ENCODE measurements at places on chromosomes 11 and 22.

DNA sequence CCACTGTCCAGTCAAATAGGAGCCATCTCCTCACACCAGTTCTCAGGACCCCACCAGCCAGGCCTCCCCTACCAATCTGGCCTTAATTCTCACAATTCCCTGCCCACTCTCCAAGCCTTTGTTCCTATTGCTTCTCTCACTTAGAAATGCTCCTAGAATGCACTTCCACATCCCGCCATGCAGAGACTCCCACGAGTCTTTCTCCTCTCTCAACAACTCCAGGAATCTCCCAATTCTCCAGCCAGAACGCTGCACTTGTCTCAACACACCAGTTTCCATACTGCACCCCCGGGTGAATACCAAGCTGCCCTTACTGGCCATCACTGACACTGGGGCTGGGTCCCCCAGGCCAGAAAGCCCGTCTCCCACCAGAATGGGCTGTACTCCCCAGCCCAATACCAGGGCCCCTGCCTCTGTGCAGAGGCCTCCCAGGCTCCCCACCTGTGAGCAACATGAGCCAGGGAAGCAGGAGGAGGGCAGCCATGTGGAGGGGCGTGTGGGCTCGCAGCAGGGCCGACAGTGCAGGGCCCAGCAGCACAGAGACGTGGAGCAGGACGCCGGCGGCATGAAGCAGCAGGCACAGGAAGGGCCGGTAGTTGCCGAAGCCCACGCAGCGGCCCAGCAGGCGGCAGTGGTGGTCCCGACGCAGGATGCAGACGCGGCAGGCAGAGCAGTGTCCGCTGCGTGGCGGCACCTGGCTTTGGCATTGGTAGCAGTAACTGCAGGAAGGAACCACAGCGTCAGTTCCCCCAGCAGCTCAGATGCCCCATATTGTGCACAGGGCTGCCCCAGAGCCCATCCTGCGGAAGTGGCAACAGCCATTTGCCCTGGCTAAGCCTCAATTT, 2.4 kb downstream of the ZDHHC24 start:
- DNase-seq: peak; percentile 70

- no peak for DNase-seq
These were observed 39.1 kb downstream of the ARRB1 start for GRCh38 chr11:75312346-75312745.

DNA sequence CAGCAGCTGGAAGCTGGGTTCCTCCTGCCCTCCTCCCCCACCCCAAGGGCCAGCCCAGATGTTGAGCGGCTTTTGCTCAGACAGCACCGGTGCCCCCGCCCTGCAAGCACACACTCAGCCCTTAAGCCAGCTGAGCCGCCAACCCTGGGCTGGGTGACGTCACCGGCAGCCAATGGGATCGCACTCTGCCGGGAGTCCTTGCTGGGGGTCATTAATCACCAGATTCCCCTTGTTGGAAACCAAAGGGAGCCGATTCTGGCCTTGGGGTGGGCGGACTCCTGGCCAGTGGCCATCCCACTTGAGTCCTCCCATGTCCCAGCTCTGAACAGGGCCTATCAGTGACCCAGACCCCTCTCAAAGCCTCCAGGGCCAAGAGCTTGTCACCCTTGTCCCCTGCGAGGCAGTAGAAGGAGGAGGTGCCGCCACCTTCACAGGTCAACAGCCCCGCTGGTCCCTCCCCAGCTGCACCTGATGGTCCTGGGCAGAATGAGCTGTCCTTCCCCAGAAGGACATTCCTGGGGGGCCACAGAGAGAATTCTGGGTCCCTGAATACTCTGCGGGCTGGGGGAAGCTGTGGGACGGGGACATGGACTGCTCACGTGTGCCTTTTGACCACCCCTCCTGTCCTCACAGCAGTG, 7.4 kb downstream of the DUSP8 start:
- peak; percentile 87 for DNase-seq

DNA sequence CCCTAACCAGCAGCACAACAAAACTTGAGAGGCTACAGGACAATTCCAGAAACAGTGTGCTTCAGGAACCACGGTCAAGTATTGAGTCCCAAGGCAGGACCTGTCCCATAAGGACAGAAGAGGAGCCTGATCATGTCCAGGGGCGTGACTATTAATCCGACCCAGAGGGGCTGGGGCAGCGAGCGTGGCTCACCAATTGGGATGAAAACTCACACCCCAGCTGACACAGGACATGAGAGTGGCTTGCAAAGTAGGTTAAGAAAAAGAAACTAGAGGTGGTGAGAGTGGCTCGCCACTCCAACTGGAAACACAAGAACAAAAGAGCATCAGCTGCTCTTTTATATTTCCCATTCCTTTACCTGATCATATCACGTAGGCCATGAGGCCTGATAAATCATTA, 16.0 kb upstream of the FEZ1 start:
- DNase-seq: no peak

DNA sequence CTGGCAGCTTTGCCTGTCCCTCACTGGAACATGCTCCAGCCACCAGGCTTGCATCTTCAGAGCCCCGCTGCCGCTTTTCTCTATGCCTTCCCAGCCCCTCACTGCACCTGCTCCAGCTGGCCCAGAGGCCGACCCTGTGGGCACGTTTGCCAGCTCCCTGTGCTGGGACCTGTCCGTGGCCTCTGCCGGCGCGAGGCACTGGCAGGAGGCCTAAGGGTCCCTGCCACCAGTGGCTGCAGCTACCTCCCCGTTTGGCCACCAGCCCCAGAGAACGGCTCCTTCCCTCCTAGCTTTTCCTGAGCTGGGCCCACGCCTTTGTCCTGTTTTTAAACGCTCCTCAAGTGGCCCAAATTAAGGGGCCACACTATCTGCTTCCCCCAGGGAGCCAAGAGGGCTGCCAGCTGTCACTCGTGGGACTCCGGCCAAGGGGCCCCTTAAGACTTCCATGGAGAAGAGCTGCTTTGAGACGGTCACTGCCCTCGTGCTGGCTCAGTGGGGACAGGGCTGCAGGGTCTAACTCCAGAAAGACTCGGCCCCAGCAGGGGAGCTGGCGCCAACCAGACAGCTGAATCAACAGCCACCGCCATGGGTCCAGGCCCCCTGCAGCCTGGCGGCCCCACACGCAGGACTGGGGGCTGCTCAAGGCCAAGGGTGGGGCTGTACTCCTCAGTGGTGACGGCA, 24.6 kb upstream of the WNT7B start:
- peak; percentile 1 for DNase-seq

DNA sequence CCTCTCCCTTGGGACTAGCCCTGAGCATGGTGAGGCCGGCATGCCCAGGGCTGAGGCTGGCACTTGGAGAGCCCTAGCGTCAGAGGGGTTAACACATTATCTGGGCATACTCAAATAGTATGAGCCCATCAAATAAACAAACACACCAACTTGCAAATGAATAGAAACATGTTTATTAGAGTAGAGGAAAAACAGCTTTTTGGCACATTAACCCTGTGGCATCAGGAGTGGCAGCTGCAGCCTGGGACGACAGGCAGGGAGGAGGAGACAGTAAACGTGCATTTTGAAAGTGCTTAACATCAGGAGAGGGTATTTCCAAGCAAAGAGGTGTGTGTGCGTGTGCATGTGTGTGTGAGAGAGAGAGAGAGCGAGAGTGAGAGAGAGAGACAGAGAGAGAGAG, 684.9 kb downstream of the NTM start:
- no peak for DNase-seq

- no peak for DNase-seq
These were observed 23.2 kb downstream of the RTN4RL2 start for GRCh38 chr11:57483562-57483918.

- DNase-seq: no peak
These were observed 1158.5 kb downstream of the JRKL start for GRCh38 chr11:97548280-97548679.

- DNase-seq: peak; percentile 9
These were observed 6.9 kb downstream of the OR8B12 start for GRCh38 chr11:124536520-124536919.

DNA sequence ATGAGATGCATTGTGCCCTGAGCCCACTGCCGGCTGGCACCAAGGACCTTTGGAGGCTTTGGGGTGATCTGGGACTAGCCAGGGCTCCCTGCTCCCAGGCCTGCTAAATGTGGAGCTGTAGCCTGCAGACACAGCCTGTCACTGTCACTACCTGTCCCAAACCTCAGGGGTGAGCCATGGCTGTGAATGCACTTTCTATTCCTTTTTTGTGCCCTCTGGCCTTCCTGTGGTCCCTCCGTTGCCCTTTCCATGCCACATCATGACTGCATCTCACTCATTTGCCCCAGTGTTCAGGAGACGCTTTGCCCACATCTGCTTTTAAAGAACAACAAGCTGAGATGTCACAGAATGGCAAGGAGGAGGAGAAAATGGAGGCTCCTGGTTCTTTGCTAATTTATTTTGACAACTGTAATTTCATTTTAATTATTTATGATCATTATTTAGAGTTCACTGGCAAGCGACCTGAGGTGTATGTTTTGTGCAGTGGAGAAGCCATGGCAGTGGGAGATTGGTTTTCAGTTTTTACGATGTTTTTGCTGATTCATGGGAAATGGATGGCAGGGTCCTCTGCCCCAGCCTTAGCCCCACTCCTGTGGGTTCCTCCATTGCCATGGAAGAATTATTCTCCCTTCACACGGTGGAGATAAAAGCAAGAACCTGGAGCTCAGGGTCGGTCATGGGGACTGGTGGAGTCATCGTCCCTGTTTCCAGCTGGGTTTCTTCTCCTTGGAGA, 69.2 kb downstream of the TSPAN18 start:
- DNase-seq: no peak

DNA sequence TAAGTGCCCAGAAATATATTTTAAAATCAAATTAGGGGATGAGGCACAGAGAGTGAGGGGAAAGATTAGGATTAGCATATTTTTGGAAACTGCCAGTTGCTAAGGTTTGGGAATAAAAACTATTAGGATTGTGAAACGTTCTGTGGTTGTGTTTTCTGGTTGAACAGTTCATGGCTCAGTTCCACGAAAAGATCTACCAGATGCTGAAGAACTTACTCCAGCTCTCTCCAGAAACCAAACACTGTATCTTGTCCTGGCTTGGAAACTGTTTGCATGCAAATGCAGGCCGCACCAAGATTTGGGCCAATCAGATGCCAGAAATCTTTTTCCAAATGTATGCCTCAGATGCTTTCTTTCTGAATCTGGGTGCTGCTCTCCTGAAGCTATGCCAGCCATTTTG, 15.3 kb downstream of the UBE4A start:
- no peak for DNase-seq

GRCh38 chr11:65117206-65118096, at the start of gene ZNHIT2:
Gene ZNHIT2 (minus strand): TSS chr11:65117701. CDS start chr11:65117653, 48 bp downstream.
- DNase-seq: peak; percentile 100

- peak; percentile 26 for DNase-seq
These were observed 10.8 kb downstream of the PANX1 start for GRCh38 chr11:94139416-94139815.
